Glomerular endothelial cell (primary cell): ENCODE measurements at places on chromosomes 5 and 9.

DNA sequence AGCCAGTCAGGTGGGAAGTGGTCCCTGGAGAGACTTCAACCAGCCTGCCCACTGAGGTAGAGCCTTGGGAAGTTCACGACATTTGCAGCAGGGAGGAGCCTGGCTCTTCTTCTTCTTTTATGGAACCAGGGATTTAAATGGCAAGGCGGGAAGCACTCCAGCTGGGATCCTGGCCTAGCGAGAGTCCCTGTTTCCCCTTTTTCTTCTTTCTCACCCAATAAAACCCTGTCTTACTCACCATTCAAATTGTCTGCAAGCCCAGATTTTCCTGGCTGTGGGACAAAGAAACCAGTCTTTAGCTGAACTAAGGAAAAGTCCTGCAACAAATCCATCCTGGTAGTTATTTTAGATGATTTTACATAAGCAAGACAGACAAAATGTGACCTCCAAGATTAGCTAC is 503.7 kb downstream of the CDH10 start:
- no peak for DNase-seq

GRCh38 chr5:152404494-152404893 is 585 bp downstream of the NMUR2 start:
- no peak for DNase-seq

- DNase-seq = no peak
These were observed 273.5 kb upstream of the PTGER4 start for GRCh38 chr5:40405996-40406740.

DNA sequence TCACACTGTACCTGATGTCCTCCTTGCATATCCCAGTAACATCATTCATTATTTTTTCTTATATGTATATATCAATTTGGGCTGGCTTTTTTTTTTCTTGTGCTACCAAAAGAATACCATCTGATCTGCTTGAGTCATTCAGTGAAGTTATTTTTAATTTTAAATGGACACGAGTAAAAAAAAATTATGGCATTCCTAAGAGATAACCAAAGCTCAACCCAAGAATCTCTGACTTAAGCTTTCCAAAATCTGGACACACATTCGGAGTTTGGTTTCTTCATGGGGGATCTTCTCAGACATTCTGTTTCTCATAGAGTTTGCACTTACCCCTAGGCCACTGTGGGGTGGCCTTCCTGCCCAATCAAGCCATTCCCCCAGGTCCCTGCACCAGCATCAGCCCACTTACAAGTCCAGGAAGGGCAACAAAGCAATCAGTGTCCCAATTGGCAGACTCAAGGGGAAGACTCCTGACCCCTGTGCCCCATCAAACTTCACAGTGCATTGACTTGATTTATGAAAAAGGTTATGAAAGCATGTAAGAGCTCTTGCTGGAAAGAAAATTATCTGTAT is 49.2 kb upstream of the SPDL1 start:
- no peak for DNase-seq

GRCh38 chr9:136791516-136792276 is 552 bp downstream of the TMEM141 start:
- no peak for DNase-seq

DNA sequence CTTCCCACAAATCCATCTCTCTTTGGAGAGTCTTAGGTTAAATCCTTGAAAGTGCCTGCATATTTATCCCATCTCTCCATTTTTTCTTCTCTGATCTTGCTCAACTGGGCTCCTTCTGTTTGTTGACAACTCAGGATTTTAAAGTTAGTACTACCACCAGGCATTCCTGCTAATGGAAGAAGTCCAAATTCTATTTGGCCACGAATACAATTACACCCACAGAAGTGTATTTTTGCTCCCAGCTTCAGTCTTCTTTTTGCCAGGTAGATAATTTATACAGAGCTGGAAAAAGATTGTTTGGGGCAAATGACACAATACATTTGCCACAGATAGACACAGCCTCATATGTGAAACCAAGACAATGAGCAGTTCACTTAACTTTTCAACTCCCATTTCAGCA is 74.8 kb downstream of the CETN3 start:
- DNase-seq = no peak

GRCh38 chr5:72476721-72477120 is 30.5 kb downstream of the ZNF366 start:
- DNase-seq = no peak

- no peak for DNase-seq
These were observed 240.2 kb upstream of the BRINP1 start for GRCh38 chr9:119609277-119609971.

GRCh38 chr9:130448035-130448624 is 3.4 kb downstream of the ASS1 start:
- no peak for DNase-seq

GRCh38 chr5:26948921-26949320 is 89.5 kb downstream of the CDH9 start:
- DNase-seq = no peak

DNA sequence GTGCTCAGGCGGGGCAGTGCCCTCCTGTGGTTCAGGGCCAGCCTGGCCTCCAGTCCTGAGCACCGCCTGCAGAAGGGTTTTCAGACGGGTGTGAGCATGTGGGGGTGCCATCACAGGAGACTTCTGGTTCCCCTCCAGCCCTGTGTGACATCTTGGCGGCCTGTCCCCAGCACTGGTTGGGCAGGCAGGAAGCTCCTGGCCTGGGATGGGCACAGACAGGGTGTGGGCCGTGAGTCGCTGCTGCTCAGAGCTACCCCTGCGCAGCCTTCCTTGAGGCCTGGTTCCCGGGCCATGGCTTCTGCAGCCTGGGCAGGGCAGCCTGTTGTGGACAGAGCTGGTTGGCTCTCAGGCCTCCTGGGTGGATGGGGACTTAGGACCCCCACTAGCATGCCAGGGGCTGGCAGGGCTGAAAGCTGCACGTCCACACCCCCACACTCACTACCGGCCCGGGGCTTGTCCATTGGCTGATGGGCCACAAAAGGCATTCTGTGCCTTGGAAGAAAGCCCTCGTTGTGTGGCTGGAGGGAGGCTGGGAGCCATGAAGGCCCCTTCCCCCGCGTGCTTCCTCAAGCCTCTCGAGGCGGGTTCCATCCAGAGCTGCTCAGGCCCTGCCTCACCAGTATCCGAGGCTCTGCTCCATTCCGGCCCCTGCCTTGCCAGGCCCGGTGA is 58.7 kb downstream of the RXRA start:
- no peak for DNase-seq

DNA sequence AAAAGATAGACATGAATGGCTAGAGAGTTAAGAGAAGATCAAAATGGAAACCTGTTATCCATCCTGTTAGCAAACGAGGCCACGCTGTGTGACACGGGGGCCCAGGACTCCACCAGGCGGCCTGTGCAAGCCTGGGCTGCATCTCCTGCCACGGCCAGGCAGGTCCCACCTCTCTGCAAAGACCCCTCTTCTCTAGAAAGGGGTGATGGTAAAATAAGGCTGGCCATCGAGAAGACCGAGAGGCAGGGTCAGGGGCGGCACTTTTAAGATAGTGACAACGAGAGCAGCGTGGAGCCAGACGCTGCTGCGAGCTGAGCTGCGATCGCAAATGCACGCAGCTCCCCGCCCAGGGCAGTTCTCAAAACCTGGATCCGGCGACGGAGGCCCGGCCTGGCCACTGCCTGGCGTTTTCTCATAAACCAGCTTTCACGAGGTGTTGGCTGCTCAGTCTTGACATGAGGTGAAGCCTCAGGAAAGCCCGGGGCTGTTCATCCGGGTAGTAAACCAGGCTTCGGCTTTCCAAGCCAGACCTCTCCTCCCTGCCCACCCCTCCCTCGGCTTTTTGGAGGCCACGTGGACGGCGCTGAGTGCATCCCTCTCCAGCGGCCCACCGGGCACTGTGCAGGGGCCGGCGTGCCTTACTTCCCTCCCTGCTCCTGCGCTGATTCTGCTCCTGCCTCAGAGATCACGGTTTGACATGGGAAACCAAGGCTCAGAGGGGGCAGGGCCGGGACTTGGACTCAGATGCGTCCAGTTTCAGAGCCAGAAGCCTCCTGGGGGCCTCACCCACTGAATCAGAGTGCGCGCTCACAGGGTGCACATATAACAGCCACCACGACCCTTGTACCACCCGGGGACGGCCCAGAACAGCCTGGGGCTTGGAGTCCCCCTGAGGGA is 151.6 kb upstream of the PHYKPL start:
- DNase-seq = no peak

GRCh38 chr9:3863111-3863528 is 337.3 kb upstream of the RFX3 start:
- peak; percentile 20 for DNase-seq

DNA sequence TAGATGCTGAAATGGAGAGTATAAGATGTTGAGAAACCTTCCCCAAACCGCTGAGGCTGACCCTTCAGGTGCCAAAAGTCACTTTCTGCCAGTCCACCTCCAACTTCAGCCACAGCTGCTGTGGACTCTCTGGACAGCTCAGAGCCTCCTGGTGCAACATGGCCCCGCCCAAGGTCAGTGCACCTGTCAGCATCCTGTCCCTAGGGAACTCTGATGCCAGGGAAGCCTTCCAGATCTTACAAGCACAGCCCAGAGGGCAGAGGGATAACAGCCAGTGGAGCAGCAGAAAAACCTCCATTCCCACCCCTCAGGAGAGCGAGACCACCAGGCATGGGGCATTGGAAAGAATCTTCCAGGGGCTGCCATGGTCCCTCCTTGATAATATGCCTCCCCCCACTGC is 10.5 kb upstream of the PTGES2 start:
- no peak for DNase-seq

DNA sequence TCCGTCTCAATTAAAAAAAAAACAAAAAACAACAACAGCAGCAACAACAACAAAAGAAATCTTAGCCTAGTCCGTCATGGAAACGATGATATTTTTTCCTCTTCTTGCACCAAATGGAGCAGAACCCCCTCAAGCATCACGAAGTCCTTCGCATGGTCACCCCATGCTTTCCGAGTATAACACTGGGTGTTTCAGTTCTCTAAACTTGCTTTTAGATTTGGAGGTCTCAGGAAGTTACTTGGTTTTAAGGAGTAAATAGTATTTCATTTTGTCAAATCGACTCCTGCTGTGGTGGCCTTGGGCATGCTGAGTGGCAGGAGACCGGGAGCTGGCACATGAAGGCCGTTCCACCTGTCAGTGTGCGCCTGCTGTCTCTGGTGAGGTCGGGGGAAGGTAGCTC is 118.5 kb upstream of the CACNA1B start:
- no peak for DNase-seq

- no peak for DNase-seq
These were observed 133.6 kb upstream of the ADAMTS16 start for GRCh38 chr5:5006548-5006947.

DNA sequence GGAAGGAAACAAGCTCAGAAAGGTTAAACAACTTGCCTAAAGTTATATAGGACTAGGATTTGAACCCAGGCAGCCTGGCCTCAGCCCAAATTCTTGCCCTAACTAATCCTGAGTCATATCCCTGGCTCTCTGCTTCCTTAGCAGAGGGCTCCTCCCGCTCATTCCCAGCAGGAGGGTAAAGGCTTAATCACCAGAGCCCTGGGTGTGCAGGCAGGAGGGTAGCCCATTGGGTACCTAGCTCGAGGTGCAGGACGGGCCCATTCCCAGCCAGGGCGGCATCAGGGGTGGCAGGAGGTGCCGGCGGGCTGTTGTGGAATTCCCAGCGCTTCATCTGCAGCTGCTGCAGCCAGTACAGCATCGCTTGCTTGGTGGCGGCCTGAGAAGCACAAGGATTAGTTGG is 3.9 kb downstream of the TBC1D2 start:
- no peak for DNase-seq

DNA sequence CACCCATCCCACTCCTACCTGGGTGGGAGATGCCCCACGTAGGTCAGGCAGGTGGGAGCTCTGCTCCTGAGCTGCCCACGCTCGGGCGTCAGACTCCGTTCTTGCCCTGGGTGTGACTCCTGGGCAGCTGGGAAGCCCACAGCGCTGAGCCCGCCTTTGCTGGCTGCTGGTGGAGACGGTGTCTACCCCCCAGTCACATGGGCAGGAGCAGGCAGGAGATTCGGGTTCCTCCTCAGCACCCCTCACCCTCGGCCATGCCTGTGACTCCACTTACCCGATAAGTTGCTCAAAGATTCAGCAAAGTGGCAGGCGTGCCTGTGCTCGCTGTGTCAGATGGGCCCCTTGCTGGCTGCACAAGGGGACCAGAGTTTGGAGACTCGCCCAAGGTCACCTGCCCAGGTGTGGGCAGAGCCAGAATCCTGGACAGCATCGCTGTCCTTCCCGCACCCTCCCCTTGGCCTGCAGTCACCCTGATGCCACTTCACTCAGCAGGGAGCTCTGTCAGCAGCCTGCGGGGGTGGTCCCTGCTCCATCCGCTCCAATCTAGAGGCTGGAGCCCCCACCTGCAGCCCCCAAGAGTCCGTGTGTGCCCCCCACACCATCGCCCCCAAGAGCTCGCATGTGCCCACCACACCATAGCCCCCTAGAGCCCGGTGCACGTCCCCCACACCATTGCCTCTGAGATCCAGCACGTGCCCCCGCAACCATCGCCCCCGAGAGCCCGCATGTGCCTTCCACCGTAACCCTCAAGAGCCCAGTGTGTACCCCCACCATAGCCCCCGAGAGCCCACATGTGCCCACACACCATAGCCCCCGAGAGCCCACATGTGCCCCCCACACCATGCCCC is 4.2 kb downstream of the LCN1 start:
- DNase-seq = no peak

- DNase-seq = no peak
These were observed 223.3 kb downstream of the DIRAS2 start for GRCh38 chr9:90419221-90419851.

DNA sequence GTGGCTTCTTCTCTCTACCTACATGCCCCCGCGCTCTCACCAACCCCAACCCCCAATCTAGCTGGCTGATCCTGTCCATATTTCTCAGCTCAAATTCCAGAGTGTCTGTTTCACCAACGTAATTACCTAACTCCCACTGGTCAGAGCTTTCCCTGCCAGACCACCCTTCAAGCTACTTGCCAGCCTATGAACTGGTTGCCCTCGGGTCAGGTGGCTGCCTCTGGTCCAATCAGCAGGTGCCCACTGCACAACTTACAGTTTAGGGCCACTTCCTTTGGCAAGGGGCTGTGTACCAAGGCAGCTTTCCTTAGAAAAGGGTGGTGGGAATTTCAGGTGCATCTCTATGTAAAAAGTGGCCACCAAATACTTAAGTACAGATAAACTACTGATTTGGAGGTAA is 92.2 kb upstream of the SLC30A5 start:
- DNase-seq = no peak

- no peak for DNase-seq
These were observed 71.4 kb upstream of the WDR41 start for GRCh38 chr5:77563475-77563874.

DNA sequence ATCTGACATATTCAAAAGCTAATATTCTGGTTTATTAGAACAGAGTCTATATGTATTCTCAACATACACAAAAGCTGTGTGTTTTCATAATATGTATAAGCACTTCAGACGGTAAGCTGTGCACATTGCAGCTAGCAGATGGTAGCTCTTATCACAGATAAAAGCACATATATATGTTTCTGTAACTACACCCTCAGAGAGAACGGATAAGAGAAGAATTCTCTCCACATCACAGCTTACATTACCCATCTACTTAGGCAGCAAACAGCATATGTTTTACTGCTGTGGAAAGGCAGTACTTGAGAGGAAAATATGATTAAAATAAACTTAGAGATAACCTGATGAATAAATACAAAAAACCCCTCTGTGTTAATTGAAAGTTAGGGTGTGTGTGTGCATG is 450.9 kb upstream of the ZNF608 start:
- no peak for DNase-seq
